Peyer's patch (tissue), 4 donors: ENCODE measurements at places on chromosomes 11 and 22. TPM values are rescaled to one million over a fixed set of nuclear protein-coding genes. Genes with fewer than 3 reads are reported as not detected.

Gene RAB3IL1
- total RNA-seq = 28.1 TPM

Gene PTGDR2
- total RNA-seq = 18.2 TPM

DNA sequence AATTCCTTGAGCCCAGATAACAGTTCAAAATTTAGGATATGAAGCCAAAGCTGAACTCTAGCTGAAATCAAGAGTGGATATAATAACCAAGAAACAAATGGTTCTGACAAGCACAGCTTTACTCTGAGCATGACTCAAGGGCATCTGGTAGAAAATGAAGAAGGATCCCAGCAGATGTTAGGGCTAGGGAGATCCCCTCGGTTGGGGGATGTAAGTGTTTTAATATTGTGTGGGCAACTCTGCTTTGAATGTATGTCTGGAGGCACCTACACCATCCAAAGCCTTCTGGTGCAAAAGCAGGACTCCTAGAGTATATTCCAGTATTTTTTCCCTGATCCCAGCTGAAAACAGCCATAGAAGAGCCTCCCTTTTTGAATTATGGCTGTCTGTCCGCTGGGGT lies 61.7 kb downstream of the FLI1 start:
- no peaks in the 10 kb centered on the region for H3K27me3 ChIP-seq
- no peak overlapping the region for H3K27ac ChIP-seq
- no peaks in the 10 kb centered on the region for H3K4me1 ChIP-seq
- H3K4me3 ChIP-seq = no peak overlapping the region
- DNase-seq = no peak
- H3K36me3 ChIP-seq = no peaks in the 10 kb centered on the region

GRCh38 chr11:128039140-128040021 lies 548.0 kb downstream of the ETS1 start:
- H3K4me3 ChIP-seq = no peak overlapping the region
- DNase-seq = peak; percentile 62
- peak overlapping the region; percentile 47 for H3K27ac ChIP-seq
- H3K36me3 ChIP-seq = no peaks in the 10 kb centered on the region
- no peaks in the 10 kb centered on the region for H3K4me1 ChIP-seq

- no peak overlapping the region for H3K4me3 ChIP-seq
- peaks cover 4% of the 10 kb centered on the region for H3K4me1 ChIP-seq
- no peaks in the 10 kb centered on the region for H3K27me3 ChIP-seq
- H3K27ac ChIP-seq = no peak overlapping the region
- peak; percentile 78 for DNase-seq
- H3K36me3 ChIP-seq = no peaks in the 10 kb centered on the region
Observed at GRCh38 chr22:29907753-29908515, 25.0 kb downstream of the MTMR3 start.

DNA sequence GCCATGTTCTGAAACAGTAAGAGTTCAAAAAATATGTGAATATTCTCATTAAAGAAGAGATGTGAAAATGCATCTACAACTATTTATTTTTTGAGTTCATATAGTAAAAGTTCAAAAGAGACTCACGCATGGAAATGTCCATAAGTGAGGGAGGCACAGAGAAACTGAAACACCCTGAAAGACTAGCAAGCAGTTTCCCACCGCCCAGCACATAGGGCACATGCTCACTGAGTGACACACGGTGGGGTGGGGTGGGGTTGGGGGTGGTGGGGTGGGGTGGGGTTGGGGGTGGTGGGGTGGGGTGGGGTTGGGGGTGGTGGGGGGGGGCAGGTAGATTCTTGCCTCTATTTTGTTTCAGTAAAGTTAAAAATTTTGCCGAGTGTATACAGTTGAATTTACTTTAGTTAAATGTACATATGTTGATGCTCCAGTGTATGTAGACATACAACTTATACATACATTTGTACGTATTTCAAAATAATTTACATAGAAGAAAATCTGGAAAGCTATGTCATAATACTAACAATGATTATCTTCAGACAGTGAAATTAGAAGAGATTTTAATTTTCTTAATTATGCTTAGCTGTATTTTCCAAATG lies 6.3 kb downstream of the CCDC34 start:
- no peaks in the 10 kb centered on the region for H3K4me1 ChIP-seq
- no peaks in the 10 kb centered on the region for H3K36me3 ChIP-seq
- DNase-seq = no peak
- H3K4me3 ChIP-seq = no peak overlapping the region
